ENCODE measurements at places on chromosomes 6 and 20.

DNA sequence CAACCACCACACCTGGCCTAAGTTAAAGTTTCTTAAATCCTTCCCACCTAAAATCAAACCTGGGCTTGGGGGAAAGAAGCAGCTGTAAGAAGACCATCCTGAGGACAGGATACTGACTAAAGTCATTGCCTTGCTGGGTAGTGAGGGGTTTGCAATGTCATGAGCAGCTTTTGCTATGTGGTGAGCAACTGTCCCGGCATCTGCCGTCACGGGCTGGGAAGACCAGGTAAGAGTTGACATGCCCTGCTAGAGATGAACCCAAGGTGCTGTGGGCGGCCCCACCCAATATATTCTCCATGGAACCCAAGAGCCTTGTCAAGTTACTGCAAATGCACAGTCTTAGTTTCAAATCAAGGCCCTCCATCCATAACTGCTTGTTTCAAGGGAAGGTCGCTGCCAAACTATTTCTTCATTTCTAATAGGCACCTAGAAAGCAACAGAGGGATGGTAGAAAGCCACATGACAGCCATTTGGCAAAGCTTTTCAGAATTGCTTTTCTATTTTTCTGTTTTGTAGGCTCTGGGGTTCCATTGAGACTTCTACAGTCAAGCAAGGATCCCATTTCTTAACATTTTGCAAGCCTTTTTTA is 357.8 kb upstream of the JARID2 start:
- DNase-seq, result no peak

DNA sequence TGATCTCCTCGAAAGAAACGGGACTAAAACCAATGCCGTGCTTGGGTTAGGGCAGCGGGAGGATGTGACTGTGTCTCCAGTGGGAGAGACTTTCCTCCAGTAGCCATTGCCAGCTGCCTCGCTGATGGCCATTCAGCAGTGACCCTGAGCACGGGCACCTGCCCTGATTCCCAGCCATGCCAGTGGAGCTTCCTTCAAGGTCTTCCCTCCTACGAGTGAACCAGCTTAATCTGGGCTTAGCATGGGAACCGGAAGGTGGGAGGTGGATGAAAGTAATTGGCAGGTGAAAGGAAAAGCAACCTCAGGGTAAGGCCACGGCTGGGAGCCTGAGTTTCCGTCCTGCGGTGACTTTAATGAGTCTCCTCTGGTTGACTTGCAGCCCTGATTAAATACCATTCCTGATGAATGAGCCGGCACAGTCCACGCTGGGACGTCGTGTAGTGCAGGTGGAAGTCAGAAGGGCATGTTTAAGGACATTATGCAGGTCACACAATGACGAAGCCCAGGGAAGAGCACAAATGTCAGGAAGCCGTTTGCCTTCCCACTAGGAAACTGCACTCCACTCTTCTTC is 813.5 kb downstream of the QKI start:
- DNase-seq, result no peak

- DNase-seq, result no peak
Measured at GRCh38 chr6:83890520-83890919, 31.0 kb downstream of the CYB5R4 start.

- DNase-seq, result no peak
Measured at GRCh38 chr6:49097116-49097515, 365.9 kb downstream of the MMUT start.

GRCh38 chr6:165223736-165224135 is 85.7 kb downstream of the C6orf118 start:
- DNase-seq, result no peak

GRCh38 chr6:43396408-43397149 is 27.1 kb upstream of the ZNF318 start:
- DNase-seq, result no peak

DNA sequence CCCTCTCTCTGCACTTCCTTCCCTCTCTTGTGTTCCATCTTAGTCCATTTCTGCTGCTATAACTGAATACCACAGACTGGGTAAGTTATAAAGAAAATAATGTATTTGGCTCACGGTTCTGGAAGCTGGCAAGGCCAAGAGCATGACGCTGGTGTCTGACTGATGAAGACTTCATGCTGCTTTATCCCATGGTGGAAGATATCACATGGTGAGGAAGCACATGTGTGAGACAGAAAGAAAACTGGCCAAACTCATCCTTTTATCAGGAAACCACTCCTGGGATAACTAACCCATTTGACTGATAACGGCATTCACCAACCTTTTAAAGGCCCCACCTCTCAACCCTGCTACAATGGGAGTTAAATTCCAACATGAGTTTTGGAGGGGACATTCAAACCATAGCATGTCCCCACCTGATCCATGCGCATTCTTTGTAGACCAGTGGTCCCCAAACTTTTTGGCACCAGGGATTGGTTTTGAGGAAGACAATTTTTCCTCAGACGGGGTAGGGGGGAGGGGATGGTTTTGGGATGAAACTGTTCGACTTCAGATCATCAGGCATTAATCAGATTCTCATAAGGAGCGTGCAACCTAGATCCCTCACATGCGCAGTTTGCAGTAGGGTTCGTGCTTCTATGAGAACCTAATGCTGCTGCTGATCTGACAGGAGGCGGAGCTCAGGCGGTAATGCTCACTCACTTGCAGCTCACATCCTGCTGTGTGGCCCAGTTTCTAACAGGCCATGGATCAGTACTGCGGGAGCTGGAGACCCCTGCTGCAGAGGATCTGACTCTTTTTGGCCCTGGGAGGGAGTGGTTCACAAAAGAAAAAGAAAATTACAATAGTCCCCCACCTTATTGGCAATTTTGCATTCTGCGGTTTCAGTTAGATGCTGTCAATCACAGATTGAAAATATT is 71.7 kb upstream of the RNF24 start:
- no peak for DNase-seq

Measured in pancreas (tissue), 10 donors.